Lower lobe of right lung (tissue), 2 donors: ENCODE measurements at places on chromosomes 16 and 17.

- DNase-seq, result peak; percentile 69
Measured at GRCh38 chr16:79093554-79093967, 507.0 kb downstream of the MAF start.

- DNase-seq, result no peak
Measured at GRCh38 chr17:49404361-49404760, 10.3 kb downstream of the PHB1 start.

DNA sequence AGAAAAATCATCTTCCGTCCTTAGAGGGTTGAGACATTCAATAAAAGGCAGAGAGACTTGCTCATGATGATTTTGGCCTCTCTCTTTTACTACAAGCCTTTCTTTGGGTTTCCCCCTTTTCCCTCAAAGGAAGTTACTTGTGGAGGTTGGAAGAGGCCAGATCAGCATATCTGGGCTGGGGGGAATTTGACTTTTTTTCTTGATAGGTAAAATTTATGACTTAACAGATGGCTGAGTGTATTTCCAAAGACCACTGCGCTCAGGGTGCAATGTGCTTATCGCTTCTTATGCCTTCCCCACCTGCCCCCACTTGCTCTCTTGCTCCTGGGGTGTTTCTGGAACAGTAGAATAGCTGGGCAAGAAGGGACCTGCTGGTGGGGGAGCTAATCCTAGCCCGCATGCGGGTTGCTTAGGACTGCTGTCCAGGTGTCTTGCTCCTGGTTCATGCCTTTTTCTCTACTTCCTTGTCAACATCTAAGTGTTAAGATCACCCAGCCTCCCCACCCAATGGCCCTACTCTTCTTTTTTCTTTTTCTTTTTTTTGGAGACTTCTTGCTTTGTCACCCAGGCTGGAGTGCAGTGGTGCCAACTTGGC lies 131.9 kb downstream of the MSI2 start:
- no peak for DNase-seq

- no peak for DNase-seq
Measured at GRCh38 chr17:63837962-63838600, 4.4 kb downstream of the SMARCD2 start.

DNA sequence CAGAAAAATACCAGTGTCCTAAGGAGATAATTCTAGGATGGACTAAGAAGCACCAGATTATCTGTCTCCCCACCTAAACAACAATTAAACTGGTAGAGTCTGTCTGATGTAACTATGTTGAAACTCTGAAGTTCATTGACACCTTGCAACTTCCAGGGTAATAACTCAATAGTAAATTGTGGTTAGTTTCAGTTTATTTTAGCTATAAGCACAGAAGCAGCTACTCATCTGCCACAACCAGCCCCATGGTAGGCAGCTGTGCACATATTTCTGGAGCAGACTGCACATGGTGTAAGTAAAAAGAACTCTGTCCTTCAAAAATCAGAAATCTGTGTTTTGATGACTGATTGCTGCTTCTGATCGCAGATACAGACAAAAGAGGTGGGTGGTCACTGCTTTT lies 852.1 kb downstream of the CDH11 start:
- DNase-seq, result no peak

DNA sequence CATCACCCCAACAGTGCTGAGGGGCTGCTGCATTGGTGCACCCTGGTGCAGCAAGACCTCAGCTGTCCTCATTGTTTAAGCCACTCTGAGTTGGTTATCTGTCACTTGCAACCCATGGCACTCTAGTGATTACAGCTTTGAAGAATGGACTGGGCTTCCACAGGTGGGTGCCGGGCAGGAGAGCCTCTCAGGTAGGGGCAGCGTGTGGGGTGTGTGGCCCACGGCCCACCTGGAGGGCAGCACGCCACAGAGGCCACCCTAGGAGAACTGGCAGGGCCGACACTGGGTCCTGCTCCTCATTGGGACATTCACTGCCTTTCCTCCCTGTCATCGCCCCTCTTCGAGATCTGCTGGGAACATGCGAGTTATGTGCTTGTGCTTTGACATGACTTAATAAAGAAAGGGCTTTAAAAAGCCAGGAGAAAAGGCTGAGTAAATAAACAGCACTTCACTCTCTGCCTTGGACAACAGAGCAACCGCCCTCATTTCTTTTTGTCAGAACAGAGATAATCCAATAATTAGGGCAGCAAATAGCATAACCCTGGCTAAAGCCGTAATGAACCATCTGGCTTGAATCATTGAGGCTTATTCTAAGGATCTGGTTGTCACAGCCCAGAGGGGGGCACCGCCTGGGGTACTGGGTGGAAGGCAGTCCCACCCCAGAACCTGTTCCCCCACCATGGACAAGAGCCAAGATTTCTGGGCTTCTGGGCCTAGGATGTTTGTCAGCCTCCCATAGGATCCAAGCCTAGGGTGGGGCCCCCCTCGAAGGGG lies 3.0 kb downstream of the DOC2B start:
- no peak for DNase-seq

DNA sequence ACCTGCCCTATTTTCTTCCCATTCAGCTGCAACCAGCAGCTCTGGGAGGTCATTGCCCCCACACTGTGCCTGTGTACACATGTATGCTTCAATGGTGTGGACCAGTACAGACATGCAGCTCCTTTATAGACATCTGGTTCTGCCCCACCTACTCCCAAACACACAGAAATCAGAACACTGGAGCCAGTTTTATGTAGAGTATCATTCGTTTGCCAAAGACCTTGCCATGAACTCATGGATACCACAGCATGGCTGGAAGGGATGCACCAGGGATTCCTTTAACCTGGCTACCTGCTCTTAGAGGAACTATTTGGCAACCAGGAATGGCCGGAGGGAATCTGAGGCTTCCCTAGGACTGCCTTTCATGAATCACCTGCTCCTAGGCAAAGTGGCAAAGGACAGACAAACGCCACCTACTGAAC lies 60.4 kb downstream of the ZFHX3 start:
- no peak for DNase-seq

DNA sequence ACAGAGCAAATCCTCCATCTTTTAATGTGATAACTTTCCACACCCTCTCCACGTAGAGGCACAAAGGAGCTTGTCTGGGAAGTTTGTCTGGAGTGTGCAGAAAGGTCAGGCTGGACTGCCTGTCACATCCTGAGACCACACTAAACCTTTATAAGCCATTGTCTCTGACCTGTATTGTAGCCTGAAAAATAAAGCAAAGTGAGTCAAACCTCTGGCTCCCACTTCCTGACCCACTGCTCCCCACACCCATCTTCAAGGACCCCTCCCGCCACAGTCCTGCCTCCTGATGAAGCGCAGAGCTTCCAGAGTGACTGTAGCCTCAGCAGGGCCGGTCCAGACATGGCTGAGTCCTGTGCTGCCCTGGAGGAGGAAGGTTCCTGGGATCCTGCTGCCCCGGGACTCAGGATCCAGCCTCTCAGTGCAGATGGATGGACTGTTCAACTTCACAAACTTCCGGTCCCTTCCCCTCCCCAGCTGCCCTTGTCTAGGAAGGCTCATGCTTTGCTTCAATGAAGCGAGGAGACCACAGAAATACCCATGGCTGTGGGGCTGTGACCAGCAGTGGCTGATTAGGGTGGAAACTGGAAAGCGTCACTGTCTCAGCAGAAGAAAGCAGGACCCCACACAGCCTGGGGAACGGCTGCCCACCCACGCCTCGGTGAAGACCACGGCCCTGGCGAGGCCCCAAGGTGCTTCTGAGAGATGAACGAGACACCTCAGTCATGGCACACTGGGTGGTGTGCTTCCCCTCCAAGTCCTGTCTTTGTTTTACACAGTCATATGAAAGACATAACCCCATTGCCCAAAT lies 30.9 kb upstream of the CLEC18B start:
- no peak for DNase-seq

DNA sequence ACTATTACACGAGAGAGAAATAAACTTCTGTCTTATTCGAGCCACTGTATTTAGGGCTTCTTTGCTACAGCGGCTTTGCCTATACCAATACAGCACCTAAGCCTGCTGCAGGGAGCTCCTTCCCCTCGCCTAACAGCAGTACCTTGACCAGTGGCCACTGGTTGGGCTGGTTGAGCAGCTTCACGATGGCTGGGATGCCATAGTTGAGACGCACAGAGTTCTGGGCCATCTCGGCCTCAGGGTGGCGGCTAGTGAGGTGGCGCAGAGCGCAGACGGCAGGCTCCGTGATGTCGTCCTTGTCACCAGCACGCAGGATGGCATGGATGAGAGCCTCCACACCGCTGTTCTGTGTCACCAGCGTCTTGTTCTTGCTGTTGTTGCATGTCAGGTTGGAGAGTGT lies 23.7 kb downstream of the JUP start:
- DNase-seq, result no peak

- no peak for DNase-seq
Measured at GRCh38 chr17:14329900-14330491, 29.1 kb downstream of the HS3ST3B1 start.

GRCh38 chr16:70638814-70639792 lies 7.3 kb upstream of the IL34 start:
- DNase-seq, result no peak

- no peak for DNase-seq
Measured at GRCh38 chr16:24822542-24822941, 23.2 kb upstream of the SLC5A11 start.

GRCh38 chr17:57832314-57833178 lies 17.3 kb downstream of the MRPS23 start:
- no peak for DNase-seq

DNA sequence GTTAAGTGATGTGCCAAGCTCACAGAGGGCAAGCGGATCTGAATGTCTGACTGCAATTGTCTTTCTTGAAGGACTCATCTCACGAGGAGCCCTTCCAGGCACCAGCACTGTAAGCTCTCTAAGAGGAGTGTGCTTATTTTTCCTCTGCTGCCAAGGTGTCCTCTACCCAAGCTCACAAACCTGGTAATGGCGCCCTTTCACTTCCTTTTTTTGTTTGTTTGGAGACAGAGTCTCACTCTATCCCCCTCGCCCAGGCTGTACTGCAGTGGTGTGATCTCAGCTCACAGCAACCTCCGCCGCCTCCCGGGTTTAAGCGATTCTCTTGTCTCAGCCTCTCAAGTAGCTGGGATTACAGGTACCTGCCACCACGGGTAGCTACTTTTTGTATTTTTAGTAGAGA lies 233.8 kb downstream of the MAP2K4 start:
- DNase-seq, result no peak

DNA sequence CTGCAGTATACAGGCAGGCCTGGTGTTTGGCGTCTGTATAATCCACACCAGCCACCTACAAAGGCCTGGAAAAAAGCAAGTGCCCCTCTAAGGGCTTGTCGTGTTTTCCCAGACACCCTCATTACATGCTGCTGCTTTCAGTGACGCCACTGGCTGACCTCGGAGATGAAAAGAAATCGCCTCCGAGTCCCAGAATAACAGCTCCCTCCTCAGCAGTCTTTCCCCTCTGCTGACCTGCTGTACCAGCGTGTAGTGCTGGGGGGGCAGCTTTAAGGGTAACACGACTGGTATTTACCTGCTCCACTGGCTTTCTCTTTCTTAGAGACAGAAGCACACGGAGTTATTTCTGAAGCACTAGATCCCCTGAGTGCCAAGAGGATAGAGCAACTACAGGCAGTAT lies 296.8 kb downstream of the GRIN2A start:
- DNase-seq, result no peak

GRCh38 chr17:57512258-57512657 lies 232.8 kb downstream of the CCDC182 start:
- DNase-seq, result no peak

- no peak for DNase-seq
Measured at GRCh38 chr17:74637926-74638325, 14.4 kb upstream of the CD300E start.

DNA sequence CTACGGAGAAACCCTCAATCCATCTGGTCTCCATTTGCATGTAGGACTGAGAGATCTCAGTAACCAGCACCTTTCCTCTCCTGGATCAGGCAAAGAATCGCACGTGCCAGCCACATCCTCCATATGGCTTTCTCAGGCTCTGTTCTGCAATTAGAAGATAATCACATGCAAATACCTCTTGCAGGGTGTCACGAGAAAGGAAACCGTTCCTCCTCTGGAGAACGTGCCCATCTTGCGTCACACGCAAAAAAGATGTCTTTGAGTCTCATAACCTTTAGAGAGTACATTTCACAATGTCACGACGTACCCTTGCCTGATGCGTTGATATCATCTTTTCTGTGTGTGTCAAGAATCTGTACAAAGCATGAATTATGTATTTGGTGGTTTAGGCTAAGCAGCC lies 36.2 kb upstream of the DNAH17 start:
- no peak for DNase-seq

DNA sequence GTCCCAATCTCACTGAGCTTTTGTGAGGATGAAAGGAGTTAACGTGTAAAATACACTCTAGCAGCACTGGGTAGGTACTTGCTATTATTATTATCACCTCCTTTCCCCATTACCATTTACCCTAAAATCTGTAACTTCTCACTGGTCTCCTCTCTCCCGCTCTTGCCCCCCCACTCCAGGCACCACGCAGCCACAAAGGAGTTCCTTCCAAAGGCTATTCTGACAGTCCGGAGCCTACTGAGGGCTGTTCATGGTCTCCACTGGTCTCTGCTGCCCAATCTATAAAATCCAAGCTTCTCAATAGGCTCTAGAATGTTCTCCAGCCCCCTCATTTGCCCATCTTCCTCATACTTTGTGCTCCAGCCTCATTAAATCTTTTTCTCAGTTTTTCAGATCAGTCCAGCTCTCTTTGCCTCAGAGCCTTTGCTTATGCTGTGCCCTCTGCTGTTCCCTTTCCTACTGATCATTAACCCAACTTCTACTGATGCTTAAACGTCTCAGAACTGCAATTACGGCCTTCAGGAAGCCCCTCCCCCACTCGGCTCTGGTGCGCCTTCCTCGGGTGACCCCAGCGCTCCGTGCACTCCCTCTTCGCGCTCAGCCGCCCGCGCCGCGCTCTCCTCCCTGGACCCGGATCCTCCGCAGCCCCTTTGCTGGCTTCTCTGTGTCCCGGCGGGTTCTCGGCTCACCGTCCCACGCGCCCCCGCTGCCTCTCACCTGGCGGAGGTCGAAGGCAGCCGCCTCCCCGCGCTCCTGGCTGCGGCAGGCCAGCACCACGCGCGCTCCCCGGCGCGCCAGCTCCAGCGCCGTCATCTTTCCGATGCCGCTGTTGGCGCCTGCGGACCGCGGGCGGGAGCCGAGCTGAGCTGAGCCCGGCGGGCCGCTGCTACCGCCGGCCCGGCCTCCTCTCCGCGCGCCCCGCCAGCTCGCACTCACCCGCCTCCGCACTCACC lies 737 bp downstream of the DHRS13 start:
- peak; percentile 67 for DNase-seq
